Right renal cortex interstitium (tissue), 3 donors: ENCODE measurements at places on chromosomes 4 and X. TPM values are rescaled to one million over a fixed set of nuclear protein-coding genes. Genes with fewer than 3 reads are reported as not detected.

The MTHFD2L gene
- 20.9 TPM for polyA plus RNA-seq

The ADH1B gene
- 27.2 TPM for polyA plus RNA-seq

- no peak for DNase-seq
Observed at GRCh38 chrX:94454606-94455005, 780.6 kb downstream of the FAM133A start.

DNA sequence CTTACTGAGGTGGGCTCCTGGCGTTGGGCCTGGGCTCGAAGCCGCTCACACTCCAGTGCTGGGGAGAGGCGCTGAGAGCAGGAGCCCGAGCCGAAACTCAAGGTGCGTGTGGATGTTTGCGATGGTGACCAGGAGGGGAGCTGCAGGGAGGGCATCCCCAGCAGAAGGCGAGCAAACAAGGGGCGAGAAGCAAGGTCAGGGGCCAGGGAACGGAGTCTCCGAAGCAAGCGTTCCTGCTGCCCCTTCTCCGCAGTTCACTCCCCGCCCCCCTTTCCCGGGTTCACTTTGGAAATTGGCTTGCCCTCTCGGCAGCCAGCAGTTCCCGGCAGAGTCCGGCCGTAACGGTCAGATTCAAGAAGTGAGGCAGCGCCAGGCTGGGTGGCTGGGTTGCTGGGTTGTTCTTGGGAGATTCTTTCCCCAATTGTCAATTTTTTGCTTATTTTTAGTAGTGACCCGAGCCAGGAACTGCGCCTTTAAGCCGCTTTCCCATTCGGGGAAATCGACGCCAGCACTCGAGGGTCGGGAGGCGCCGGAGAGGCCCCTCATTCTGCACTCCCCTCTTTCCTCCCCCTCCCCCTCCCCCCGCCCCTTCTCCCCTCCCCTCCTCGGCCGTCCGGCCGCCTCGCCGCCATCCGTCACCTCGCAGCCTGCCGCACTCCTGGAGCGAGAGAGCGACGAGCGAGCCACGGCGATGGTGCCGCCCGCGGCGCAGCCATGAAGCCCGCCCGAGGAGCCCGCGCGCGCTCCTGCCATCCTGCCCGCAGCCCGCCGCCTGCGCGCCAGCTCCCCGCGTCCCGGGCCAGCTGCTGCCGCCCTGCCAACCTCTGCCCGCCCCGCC lies at the start of gene FRMPD3:
Gene FRMPD3 (plus strand): TSS at position 655 of the 838 bp plus-strand sequence. CDS start 76,937 bp downstream, outside the sequence.
- DNase-seq: no peak

- no peak for DNase-seq
Observed at GRCh38 chr4:136103616-136104015, 1428.7 kb downstream of the PCDH18 start.

DNA sequence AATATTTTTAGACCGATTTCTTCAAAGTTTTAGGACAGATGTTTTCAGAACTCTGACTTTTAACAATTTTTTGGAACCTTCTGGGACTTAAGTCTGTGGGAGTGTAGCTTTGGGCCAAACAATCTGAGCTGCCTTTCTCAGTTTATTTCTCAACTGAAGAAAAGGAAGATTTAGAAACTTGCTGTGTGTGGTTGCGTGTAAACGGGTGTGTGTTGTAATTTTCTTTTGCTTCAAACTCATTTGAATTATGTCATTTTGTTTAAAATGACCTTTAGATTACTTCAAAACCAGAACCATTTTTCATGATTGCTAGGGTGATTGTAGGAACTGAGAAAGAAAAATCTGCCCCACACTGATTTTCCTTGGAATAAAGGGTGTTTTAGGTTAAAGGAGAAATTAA lies 577.7 kb upstream of the GALNTL6 start:
- no peak for DNase-seq
